ENCODE measurements at places on chromosomes 7 and 10. TPM values are rescaled to one million over a fixed set of nuclear protein-coding genes. Genes with fewer than 3 reads are reported as not detected.

Gene GPR37
- 4.4 TPM for total RNA-seq

Gene AMZ1
- 0.16 TPM for total RNA-seq

- DNase-seq: no peak
Observed at GRCh38 chr7:157686285-157686894, 349.6 kb downstream of the DNAJB6 start.

Gene IFIT1B
- total RNA-seq: not detected

DNA sequence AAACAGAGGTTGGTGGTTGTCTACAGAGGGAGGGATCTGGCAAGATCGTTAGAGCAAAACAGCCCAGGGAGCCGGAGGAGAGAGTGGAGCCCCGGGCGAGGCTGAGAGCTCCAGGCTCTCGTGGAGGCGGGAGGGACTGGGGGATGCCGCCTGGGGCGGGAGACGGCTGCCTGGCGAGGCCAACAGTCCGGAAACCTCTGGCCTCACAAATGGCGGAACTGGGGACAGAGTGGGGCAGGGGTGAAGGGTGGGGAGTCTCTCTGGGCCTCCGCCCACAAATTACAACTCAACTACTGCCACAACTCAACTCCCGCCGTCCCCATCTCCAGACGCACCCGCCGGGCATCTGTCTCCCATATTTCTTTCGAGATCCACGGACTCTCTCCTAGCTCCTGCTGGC lies 47.7 kb downstream of the CLEC2L start:
- DNase-seq: no peak

Gene LIPM
- not detected for total RNA-seq

Gene MRC1
- 67.8 TPM for total RNA-seq

DNA sequence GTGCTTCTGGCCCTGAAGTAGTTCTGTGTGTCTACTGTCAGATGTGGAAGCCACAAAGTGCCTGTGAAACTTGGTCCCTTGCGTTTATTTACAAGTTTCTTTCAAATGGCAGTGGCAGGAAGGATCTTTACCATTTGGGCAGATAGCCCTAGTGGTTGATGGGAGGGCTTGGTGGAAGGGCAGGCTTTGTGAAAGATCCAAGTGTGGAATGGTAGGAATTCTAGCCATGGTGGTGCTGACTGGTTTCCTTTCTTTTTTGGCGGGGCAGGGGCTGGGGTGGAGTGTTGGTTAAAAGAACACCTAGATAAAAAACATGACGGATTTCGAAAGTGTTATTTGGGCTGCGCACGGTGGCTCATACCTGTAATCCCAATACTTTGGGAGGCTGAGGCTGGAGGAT lies 27.0 kb downstream of the AUTS2 start:
- DNase-seq: no peak

DNA sequence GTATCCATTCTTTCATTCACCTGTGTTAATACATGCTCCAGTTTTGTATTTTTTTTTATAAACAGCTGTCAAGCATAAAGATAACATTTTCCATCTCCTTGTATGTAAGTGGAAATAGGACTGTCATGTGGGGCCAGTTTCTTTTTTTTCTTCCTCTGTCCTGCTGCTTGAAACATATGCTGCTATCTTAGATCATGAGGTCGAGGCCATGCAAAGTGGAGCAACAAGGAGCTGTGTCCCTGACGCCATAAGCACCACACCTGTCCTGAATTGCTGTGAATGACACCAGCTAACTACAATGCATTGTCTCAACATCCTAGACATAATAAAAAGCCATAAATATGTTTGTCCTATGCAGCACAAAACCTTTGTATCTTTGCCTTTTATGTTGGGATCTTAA lies 37.7 kb upstream of the SLC26A4 start:
- no peak for DNase-seq

DNA sequence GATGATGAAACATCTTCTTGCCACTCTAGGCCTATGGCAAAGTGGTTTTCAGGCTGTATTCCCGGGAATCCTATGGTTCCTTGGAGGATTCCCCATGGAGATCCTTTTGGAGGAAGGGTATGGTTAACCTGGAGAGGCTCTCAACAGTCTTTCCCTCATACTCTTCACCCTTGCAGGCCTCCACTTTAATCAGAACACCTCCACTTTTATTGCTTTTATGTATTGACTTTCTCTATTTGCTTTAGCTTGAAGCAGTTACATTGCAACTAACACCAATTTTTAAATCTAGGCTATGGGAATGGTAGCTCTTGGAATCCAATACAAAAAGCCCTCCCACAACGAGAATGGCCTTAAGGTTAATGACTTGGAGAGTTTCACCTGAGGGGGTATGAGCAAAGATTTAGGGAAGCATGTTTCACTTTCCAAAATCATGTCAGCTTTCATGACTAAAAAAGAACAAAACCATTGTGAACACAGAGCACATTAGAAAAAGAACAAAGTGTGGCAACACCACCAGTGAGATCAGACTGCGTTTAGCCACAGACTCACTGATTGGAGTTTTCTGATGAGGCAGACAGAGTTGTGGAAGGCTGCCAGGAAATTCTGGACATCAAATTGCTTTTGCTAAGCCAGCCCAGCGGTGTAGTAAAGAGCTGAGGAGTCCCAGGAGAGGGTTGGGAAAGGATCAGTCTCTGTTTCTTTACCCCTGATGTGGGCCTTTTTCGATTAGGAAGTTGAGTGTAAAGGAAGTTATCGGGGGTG lies 130.4 kb upstream of the BMPER start:
- DNase-seq: no peak

GRCh38 chr10:121332829-121333765 lies 265.1 kb downstream of the FGFR2 start:
- no peak for DNase-seq

- no peak for DNase-seq
Observed at GRCh38 chr10:69562731-69563254, 10.4 kb downstream of the NEUROG3 start.

- DNase-seq: no peak
Observed at GRCh38 chr10:132995909-132996602, 53.7 kb upstream of the CFAP46 start.

DNA sequence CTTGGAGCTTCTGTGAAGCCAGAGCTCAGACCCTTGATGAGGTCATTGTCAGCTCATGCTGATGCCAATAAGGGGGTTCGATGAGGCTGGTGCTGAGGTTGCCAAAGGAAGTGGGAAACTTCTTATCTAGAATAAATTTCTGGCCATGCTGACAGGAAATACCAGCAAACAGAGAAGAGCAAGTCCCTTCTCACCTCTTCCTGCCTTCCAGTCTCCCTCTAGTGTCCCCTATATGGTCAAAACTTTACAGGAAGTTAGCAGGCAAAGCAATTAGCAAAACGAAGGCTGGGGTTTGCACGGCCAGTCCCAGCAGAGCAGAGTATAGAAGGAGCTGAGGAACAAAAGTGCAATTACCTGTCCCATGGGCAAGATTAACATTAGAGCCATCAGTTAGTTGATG lies 15.1 kb upstream of the NEUROG3 start:
- DNase-seq: no peak

DNA sequence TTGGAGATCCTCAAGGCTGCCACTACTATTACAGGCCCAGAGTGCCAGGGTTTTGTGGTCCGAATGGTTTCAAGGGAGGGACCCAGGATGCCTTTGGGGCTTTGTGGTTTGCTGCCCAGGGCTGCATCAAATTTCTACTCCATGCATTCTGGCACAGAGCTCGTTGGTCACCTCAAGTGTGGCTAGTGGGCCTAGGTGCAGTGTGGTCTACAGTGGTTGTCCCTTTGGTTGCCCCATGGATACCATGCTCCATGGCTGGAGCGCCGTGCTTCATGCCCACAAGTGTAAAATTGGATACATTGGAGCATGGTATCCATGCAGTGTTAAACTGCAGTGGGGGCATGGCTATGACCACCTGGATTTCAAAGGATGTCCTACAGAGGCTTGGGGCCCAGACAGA lies 5.4 kb upstream of the PRF1 start:
- no peak for DNase-seq

Gene TLL2
- 0.98 TPM for total RNA-seq

Gene AFAP1L2
- 24.0 TPM for total RNA-seq

GRCh38 chr7:140390466-140391190 lies 7.7 kb downstream of the SLC37A3 start:
- no peak for DNase-seq

Gene AEBP1
- 164 TPM for total RNA-seq

Gene OR2A1
- total RNA-seq: not detected

Gene FKBP6
- 0.13 TPM for total RNA-seq

DNA sequence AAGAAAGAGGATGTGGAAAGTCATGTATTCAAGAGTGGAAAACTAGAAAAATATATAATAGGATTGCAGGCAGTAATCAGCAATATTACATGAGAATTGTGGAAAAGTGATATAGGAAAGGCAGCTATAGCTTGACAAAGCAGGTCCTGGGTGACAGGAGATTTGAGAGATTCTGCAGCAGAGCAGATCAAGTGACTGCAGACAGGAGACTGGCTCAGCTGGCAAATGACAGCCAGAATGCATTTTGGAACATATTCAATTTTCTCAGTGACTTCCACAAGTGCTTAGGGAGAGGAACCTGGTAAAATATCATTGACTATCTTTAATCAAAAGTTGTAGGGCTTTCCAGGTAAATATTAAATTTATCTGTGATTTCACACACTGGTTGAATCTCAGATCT lies 260.5 kb upstream of the CACNA2D1 start:
- DNase-seq: no peak

Gene MSMB
- total RNA-seq: not detected

Gene SLC29A4
- total RNA-seq: 3.4 TPM

- no peak for DNase-seq
Observed at GRCh38 chr7:39609935-39610263, 13.5 kb upstream of the RALA start.

DNA sequence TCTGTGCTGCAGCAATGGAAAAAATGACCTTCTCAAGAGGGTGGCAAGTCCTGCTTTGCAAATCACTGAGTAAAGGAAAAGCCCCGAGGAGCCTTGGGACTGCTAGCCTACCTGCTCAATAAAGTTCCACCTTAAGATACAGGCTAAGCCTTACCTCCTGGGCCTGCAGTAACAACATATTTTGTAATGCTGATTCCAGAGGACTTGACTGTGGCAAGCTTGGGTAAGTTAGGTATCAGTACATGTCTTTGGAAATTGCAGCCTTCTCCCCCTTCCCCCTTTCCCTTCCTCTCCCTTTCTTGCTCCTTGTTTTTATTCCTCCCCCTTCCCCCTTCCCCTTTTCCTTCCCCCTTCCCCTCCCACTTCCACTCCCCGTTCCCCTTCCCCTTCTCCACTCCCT lies 126.2 kb downstream of the SORCS3 start:
- DNase-seq: no peak

GRCh38 chr10:109504401-109504800 lies 418.9 kb downstream of the XPNPEP1 start:
- DNase-seq: no peak

Gene TMEM26
- total RNA-seq: 1.2 TPM

Gene THAP5
- 32.6 TPM for total RNA-seq

- DNase-seq: no peak
Observed at GRCh38 chr10:45660876-45661411, 11.6 kb downstream of the ZFAND4 start.

DNA sequence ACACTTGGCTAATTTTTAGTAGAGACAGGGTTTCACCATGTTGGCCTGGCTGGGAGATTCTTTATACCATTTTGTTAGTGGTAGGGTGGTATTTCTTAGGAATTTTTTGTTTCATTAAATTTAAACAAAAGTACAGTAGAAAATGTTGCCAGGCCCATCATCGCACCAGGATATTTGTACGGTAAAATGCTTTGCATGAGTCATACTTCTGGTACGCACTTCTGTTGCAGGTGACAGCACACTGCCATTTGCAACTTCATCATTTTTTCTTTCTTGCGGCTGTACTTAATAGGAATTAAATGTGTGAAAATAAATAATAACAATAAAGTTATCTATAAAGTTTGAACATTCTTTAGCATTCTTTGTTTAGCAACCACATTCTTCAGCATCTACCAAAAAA lies 195.6 kb downstream of the SKAP2 start:
- DNase-seq: no peak

DNA sequence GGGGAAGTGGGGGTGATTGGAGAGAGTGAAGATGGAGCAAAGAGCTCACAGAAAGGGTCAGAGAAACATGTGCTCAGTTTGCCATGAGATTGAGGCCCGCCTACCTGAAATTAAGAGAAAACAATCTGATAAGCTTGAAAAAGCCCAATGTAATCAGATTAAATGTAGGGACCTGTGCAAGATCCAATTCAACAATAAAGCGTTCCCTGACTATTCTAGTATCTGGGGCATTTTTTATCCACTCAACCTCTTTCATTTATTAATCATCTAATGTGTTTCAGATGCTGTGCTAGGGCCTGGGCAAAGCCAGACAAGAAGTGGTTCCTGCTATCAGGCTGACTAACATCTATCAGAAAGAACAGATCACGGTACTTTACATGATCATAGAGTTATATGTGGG lies 238.4 kb upstream of the MYO3A start:
- no peak for DNase-seq

DNA sequence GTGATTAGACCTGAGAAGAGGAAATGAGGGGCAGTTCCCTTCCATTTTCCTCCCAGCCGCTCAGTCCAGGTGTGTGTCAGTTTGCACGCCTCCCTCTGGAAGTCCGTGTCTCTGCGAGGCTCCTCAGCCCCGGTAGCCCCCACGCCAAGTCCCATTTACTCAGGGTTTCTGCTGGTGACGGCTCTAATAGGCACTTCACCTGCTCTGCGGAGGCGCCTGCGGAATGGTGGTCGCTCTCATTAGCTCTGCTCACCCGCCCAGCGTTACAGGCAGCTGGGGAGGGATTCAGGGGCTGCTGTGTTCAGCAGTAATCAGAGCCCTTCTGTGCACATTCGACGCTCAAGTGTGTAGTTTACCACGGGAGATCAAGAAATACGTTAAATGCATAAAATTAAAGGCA lies 179.9 kb downstream of the MGMT start:
- DNase-seq: no peak

DNA sequence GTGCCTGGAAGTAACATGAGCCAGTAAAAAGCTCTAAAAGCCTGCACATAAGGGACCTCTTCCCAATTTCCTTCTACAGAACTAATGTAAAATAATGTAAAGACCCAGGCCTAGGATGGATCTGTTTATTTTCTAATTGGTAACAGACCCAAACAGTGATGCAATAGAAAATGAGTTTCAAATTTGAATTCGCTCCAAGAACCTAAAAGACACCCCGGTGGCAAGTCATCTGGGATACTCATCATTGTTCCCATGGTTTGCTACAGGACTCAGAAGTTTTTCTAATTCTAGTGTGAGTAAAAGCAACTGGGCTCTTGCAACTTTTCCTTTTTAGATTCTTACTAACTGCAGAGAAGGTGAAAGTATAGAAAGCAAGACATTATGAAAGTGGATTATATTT lies 271.3 kb upstream of the CACNA2D1 start:
- no peak for DNase-seq

DNA sequence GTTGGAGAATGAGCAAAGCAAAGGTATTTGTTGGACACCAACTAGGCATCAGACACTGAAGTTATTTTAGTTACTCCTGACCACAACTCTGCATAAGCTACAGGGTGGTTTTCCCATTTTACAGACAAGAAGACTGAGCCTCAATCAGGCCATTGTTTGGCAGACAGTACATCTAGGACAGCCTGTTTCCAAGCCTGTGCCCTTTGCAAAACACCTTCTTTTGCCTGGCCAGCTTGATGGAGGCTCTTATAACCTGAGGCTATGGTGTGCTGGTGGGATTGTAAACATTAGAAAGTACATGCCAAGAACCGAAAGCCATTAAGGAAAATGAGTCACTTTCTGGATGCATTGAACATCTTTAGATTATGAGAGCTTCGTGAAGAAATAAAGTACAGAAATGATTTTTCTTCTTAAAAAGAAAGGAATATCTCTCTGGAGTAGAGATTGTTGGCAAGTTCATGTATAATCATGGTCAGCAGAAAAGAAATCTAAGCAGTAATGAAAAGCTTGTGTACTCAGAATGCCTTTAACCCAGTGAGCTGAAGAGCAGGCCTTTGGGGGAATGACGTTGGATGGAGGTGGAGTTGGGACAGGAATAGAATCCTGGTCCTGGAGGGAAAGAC lies 140.6 kb downstream of the KIAA1217 start:
- DNase-seq: no peak

Gene LBX1
- not detected for total RNA-seq

Measured in kidney (tissue), 22 donors.